ENCODE measurements at places on chromosomes 11 and 22. TPM values are rescaled to one million over a fixed set of nuclear protein-coding genes. Genes with fewer than 3 reads are reported as not detected.

FZD4 gene
- 295 TPM for total RNA-seq

QSER1 gene
- total RNA-seq = 20.7 TPM

WNT11 gene
- 34.1 TPM for total RNA-seq

RFPL3 gene
- total RNA-seq = not detected

SMDT1 gene
- total RNA-seq = 69.3 TPM

MRGPRF gene
- total RNA-seq = 29.8 TPM

WBP2NL gene
- total RNA-seq = 0.61 TPM

KDM4D gene
- 0.93 TPM for total RNA-seq

OR5A1 gene
- total RNA-seq = not detected

OLFML1 gene
- total RNA-seq = 6.7 TPM

All from mesenteric fat pad (tissue), 1 donor.